ENCODE measurements at places on chromosomes 16 and 17.

GRCh38 chr17:64230791-64231408 lies 32.2 kb downstream of the TEX2 start:
- DNase-seq, result no peak

- no peak for DNase-seq
These were observed 15.0 kb downstream of the ZNF232 start for GRCh38 chr17:5096731-5097100.

- DNase-seq, result peak; percentile 29
These were observed 24.4 kb downstream of the ATP6V0D1 start for GRCh38 chr16:67456391-67457081.

DNA sequence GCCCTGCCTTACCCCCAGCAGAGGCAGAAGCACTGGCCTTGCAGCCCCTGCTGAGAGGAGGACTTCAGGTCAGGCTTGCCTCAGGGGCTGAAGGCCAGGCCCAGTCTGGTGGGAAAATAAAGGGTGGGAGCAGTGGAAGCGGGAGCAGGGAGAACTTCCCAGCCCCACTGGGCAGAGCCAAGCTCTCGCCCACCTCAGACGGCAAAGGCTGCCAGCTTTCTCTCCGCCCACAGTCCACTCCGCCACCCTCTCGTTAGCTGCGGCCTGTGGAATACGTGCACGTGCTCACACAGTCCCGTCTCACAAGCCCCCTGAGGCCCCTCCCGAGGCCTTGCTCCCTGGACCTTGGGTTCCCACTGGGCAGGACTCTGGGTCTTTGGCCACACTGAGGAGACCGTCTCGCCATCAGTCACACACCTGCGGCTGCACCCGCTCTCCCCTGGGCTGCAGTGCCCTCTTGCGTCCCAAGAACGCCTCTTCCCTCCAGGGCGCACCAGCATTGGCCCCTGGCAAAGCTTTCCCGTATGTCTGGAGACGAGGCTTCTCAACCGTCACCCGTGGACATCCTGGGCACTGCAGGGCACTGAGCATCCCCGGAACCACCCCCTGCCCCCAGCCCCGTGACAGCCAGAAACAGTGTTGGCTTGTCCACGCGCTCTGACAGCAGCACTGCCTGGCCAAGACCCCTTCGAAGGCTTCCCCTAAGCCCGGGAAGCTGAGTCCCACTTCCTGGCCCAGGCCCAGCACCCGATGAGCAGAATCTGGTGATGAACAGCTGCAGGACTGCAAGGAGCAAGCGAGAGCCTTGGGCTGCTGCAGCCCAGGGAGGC lies 8.3 kb downstream of the MRPL28 start:
- peak; percentile 10 for DNase-seq

- no peak for DNase-seq
These were observed at the start of gene MT3 for GRCh38 chr16:56589141-56590039. MT3 (plus strand) TSS chr16:56589528; CDS start chr16:56589591, 63 bp downstream.

DNA sequence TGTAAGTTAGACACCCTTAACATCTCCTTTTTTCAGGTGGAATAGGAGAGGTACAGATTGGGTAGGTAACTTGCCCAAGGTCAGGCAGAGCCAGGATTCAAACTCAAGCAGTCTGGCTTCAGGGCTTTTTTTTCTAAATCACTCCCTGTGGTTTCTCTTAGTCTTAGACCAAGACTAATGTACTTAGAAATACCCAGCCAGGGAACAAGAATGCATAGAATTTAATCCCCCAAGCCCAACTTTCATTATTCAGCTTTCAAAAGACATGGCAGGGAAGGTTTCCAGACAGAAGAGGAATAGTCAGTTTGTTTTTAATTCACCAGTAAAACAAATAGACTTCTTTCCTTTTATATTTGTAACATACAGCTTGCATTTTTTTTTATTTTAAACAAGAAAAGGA lies 305.2 kb upstream of the RBFOX1 start:
- DNase-seq, result no peak

Measured in hypothalamus (tissue), 51 donors.